ENCODE measurements at places on chromosomes 1 and 21.

DNA sequence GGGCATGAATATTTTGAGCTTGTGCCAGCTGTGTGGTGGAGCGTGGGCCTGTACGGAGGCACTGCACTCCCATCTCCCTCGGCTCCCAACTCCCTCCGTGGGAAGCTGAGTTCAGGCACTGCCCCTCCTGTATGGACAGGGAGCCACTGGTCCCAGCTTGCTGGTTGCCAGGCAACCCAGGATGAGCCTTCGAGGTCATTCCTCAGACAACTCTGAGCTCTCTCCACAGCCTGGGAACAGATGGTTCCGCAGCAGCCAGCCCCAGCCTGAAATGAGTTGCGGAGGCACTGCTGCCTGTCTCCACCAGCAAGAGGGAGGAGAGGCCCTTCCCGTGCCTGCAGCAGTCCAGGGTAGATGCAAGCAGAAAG lies 58.4 kb upstream of the TENT5B start:
- no peaks in the 10 kb centered on the region for H3K4me1 ChIP-seq
- no peak overlapping the region for H3K4me3 ChIP-seq
- H3K27ac ChIP-seq = no peak overlapping the region
- DNase-seq = no peak

DNA sequence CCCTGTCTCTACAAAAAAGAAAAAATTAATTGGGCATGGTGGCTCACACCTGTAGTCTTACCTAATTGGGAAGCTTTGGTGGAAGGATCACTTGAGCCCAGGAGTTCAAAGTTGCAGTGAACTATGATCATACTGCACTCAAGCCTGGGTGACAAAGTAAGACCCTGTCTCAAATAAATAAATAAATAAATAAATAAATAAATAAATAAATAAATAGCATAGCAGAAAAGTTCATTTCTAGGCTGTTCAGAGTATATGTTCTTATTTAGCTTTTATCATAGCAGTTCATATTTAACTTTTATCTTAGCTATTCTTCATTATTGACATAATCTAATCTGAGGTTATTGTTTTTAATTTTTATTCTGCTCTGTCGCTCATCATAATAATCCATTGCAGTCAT lies 8.7 kb upstream of the SEC16B start:
- no peaks in the 10 kb centered on the region for H3K36me3 ChIP-seq
- no peaks in the 10 kb centered on the region for H3K4me1 ChIP-seq
- no peaks in the 10 kb centered on the region for H3K27me3 ChIP-seq

DNA sequence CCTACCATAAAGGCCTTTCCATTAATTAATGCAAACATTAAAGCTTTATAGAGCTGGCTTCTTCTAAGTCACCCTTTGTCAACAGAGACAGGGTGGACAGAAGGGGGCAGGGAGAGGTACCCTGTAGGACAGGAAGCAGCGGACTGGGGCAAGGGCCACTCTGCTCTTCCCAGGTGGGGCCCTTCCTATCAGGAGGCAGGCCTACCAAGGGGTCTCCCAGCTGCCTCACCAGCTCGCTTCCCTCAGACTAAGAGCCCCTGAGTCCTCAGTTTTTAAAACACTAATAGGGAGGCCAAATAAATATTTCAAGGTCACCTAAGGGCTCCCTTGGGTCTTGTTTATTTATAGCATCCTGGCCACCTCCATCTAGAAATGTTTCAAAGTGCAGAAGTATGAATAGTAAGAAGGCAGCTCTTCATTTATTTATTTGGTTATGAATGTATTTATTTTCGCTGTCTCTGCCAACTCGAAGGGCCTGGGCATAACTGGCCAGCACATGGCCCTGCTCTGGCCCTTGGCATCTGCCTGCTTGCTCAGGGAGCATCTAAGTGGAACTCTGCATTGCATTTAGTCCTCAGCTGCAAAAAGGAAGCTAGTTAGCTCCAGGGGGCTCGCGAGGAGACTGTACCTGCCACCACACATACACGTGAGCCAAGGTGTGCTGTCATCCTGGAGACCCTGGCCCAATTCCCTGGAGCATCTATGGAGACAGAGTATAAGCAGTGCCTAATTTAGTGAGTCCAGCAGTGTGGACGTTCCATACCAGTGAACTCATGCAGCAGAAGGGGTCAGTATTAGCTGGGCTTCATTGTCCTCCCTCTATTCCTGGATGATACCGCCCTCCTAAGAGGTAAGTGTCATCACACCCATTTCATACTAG lies 395.1 kb upstream of the VAMP3 start:
- H3K27me3 ChIP-seq = peaks cover 2% of the 10 kb centered on the region
- no peaks in the 10 kb centered on the region for H3K4me1 ChIP-seq

- no peak for DNase-seq
- no peak overlapping the region for H3K4me3 ChIP-seq
- no peaks in the 10 kb centered on the region for H3K4me1 ChIP-seq
- H3K27me3 ChIP-seq = no peaks in the 10 kb centered on the region
- no peaks in the 10 kb centered on the region for H3K36me3 ChIP-seq
Observed at GRCh38 chr1:234231061-234231892, 142.0 kb upstream of the COA6 start.

DNA sequence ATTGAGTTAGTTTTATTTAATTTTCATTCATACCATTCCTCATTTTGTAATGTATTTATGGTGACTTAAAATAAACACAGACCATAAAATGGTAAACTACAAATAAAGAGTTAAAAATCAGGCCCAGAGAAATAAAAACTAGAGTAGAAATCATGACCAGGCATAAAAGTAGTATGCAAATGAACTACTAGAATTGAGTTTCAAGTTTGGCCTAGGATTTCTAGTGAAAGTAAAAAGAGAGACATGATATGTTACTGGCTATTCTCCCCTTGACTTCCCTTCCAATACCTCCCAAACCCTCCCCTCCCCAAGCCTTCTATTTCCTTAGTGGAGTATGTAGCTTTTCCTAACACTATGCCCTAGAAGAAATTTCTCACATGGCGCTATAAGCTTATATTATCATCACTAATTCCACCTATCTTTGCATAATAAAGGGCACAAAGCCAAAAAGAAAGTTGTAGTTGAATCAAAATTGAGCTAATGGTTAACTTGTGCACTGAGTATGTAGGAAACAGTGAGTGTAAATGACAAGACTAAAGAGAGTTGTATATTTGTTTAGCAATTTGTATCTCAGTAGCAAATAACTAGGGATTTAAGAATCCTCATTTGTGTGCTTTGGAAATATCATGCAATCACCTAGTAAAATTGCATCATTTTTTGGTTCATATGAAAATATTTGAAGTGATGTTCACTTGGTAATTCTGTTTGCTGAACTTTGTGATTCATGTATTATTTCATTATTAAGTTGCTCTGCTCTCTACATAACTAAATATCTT lies 29.7 kb upstream of the CDC14A start:
- no peak overlapping the region for H3K4me3 ChIP-seq
- no peak overlapping the region for H3K27ac ChIP-seq
- no peak for DNase-seq

DNA sequence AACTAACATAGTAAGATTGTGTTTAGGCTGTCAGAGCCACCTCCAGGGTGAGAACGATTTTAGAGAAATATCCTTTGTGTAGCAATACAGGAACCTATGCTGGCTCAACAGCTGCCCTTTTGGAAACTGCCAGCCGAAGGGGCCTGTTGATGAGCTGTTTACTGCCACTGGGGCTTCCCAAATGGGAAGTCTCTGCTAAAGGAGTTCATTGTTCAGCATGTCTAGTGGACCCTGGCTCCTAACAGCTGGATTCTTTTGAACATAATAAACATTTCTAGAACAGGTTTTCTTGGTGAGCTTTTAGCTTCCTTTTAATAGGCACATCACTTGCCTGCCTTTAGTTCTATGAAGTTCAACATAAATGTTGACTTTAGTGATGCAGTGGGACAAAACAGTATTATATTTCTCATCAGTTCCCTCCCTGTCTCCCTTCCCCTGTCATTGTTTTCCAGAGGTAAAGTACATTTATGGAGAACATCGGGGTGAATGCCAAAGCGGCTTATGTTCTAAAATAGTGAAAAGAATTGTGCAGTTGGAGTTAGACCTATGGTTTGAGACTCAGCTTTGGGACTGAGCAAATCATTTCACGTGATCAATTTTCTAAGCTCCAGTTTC lies 57.4 kb downstream of the UCK2 start:
- no peak overlapping the region for H3K4me3 ChIP-seq
- H3K27me3 ChIP-seq = no peaks in the 10 kb centered on the region
- no peaks in the 10 kb centered on the region for H3K36me3 ChIP-seq

DNA sequence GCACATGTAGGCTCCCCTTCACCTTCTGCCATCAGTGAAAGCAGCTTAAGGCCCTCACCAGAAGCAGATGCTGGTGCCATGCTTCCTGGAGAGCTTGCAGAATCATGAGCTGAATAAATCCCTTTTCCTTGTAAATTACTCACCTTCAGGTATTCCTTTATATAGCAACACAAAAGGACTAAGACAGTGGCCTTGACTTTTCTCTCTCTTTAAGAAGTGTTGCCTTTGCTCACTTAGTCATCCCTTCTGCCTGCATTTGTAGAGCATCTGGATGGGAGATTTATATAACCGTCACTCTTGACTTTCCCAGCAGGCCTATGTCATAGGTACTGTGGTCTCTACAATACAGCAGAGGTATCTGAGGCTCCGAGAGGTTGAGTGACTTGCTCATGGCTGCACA lies 3.7 kb downstream of the PCSK9 start:
- H3K27ac ChIP-seq = no peak overlapping the region
- DNase-seq = no peak
- H3K27me3 ChIP-seq = peaks cover 2% of the 10 kb centered on the region
- H3K36me3 ChIP-seq = no peaks in the 10 kb centered on the region

- no peaks in the 10 kb centered on the region for H3K36me3 ChIP-seq
- no peak overlapping the region for H3K4me3 ChIP-seq
- H3K27ac ChIP-seq = no peak overlapping the region
- H3K4me1 ChIP-seq = peaks cover 18% of the 10 kb centered on the region
- DNase-seq = no peak
Observed at GRCh38 chr1:84159533-84160240, 15.6 kb downstream of the PRKACB start.

DNA sequence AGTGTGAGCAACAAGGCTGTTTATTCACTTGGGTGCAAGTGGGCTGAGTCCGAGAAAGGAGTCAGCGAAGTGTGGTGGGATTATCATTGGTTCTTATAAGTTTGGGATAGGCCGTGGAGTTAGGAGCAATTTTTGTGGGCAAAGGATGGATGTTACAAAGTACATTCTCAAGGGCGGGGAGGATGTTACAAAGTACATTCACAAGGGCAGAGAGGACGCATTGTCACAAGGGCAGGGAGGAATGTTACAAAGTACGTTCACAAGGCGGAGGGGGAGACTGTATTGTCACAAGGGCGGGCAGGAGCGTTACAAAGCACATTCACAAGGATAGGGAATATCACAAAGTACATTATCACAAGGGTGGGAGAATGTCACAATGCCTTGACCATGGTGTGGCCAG lies 5.2 kb upstream of the TMEM183A start:
- no peak overlapping the region for H3K27ac ChIP-seq
- no peak for DNase-seq
- H3K4me1 ChIP-seq = peaks cover 11% of the 10 kb centered on the region
- no peaks in the 10 kb centered on the region for H3K36me3 ChIP-seq
